ENCODE measurements at places on chromosomes 4 and X. TPM values are rescaled to one million over a fixed set of nuclear protein-coding genes. Genes with fewer than 3 reads are reported as not detected.

DNA sequence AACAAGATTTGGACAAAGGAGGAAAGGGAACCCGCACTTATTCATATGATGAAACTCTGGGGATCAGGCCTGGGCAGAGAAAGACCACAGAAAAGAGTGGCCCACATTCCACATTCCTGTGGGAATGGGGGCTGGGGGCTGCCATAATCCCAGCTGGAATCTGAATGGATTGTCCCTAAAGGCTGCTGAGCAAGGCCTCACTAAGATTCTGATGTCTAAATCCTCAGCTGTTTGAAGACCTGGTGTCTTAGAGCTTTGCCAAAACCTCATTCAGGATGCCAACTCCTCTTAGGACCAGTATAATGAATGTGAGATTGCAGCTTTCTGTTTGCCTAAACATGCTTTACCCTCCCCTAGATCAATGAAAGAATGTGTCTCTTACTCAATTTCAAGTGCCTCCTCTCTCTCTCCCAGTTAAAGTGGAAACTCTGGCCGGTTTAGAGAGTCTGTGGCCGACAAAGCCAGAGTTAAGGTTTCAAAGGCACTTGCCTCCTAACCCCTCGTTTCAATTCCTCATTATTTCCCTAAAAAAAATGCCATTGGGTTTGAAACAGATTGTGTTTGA is 33.3 kb upstream of the GPC4 start:
- H3K27me3 ChIP-seq = peaks cover 6% of the 10 kb centered on the region

- H3K4me1 ChIP-seq = no peaks in the 10 kb centered on the region
- H3K4me3 ChIP-seq = no peak overlapping the region
- no peaks in the 10 kb centered on the region for H3K27me3 ChIP-seq
These were observed 68.8 kb upstream of the STX18 start for GRCh38 chr4:4610672-4611071.

DNA sequence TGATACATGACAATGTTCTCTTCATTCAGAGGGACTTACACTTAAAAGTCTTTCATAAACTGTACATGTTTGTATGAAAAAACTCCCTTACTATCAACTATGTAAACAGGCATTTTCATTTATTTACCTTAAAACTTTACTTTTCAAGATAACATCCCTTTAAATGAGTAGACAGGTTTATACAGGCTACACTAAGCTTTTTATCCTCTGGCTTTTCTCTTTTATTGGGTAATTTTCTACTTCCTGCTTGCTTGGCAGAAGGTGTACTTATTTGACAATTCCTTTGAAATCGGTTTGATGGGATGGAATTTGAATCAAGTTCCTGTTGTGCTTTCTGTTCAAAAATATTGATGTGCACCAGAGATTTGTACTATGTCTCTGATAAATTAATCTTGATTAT is 81.4 kb downstream of the PTPN13 start:
- no peak overlapping the region for H3K4me3 ChIP-seq
- DNase-seq = no peak
- no peaks in the 10 kb centered on the region for H3K27me3 ChIP-seq

Gene DKK2
- total RNA-seq = not detected

Gene NLGN4X
- total RNA-seq = not detected
